ENCODE measurements at places on chromosomes 3 and 15.

- peaks cover 54% of the 10 kb centered on the region for H3K4me1 ChIP-seq
- H3K27me3 ChIP-seq = no peaks in the 10 kb centered on the region
- no peak for DNase-seq
- no peak overlapping the region for H3K4me3 ChIP-seq
- no peak overlapping the region for H3K27ac ChIP-seq
These were observed 2.4 kb downstream of the CMTM6 start for GRCh38 chr3:32500231-32500630.

DNA sequence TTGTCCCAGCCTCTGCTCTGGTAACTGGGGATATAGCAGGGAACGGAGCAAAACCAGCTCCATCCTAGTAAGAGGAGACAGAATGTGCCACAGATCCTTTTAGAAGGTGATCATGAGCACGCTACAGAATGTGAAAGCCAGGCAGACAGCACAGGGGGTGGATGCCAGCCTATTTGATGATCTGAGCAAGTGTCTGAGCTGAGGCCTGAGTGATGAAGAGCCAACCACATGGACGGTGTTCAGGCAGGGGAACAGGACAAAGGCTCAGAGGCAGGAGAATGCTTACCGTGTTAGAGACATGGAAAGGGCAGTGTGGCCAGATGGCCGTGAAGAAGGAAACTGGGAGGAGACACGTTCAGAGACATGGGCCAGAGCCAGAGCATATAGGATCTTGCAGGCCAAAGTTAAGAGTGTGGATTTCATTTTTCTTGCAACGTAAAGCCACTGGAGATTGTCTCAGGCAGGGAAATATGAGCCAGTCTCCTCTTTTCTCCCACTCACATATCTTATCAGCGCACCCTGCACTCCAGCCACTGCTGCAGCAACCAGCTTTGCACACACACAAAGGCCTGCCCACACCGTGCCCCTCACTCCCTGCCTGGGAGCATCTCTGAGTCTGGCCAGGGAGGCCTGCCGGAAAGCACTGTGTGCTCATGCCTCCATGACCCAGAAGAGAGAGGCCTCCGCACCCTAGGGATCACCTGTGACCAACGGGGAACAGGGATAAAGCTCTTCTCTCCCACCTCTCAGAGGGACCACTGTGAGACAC, 20.1 kb downstream of the RAB43 start:
- H3K27ac ChIP-seq = no peak overlapping the region
- no peak overlapping the region for H3K4me3 ChIP-seq
- DNase-seq = no peak
- peaks cover 5% of the 10 kb centered on the region for H3K36me3 ChIP-seq

GRCh38 chr3:104989878-104990277, 376.8 kb upstream of the ALCAM start:
- no peak for DNase-seq
- no peak overlapping the region for H3K27ac ChIP-seq
- H3K4me1 ChIP-seq = no peaks in the 10 kb centered on the region

GRCh38 chr3:93981649-93982048, 1.7 kb downstream of the ARL13B start:
- H3K27ac ChIP-seq = no peak overlapping the region
- no peak for DNase-seq
- H3K27me3 ChIP-seq = no peaks in the 10 kb centered on the region
- H3K36me3 ChIP-seq = no peaks in the 10 kb centered on the region
- H3K4me1 ChIP-seq = peaks cover 30% of the 10 kb centered on the region

DNA sequence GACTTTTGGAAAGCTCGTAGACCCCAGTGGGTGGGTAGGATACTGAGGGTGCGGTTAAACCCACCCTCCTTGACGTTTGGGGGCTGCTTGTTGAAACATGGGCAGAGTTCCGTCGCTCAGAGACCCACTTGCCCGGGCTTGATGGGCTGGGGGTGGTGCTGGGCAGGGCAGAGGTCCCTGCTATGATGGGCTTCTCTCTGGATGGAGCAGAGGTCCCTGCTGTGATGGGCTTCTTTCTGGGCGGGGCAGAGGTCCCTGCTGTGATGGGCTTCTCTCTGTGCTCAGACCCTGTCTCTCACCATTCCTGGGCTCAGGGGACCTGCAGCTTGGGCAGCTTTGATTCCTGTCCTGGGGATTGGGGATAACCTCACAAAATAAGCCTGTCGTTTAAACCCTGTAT, 45.2 kb downstream of the FBLN2 start:
- H3K4me1 ChIP-seq = no peaks in the 10 kb centered on the region
- DNase-seq = peak; percentile 51
- H3K27me3 ChIP-seq = no peaks in the 10 kb centered on the region
- no peak overlapping the region for H3K4me3 ChIP-seq
- no peaks in the 10 kb centered on the region for H3K36me3 ChIP-seq

GRCh38 chr15:89400782-89401545, 66.3 kb upstream of the POLG start:
- no peaks in the 10 kb centered on the region for H3K36me3 ChIP-seq
- peak; percentile 40 for DNase-seq
- H3K4me1 ChIP-seq = peaks cover 45% of the 10 kb centered on the region
- no peak overlapping the region for H3K4me3 ChIP-seq
- no peak overlapping the region for H3K27ac ChIP-seq
